AG08395 (cell line): ENCODE measurements at places on chromosomes 4 and X.

- DNase-seq: no peak
These were observed 20.6 kb upstream of the SUPT20HL2 start for GRCh38 chrX:24334461-24334860.

- DNase-seq: no peak
These were observed 5.6 kb downstream of the PPARGC1A start for GRCh38 chr4:23884261-23884660.

GRCh38 chrX:7435822-7436221 is 287.9 kb upstream of the PUDP start:
- no peak for DNase-seq

GRCh38 chr4:169993531-169993930 is 32.7 kb downstream of the MFAP3L start:
- no peak for DNase-seq

- DNase-seq: peak; percentile 61
These were observed 980 bp upstream of the GIMD1 start for GRCh38 chr4:106369456-106370060.

DNA sequence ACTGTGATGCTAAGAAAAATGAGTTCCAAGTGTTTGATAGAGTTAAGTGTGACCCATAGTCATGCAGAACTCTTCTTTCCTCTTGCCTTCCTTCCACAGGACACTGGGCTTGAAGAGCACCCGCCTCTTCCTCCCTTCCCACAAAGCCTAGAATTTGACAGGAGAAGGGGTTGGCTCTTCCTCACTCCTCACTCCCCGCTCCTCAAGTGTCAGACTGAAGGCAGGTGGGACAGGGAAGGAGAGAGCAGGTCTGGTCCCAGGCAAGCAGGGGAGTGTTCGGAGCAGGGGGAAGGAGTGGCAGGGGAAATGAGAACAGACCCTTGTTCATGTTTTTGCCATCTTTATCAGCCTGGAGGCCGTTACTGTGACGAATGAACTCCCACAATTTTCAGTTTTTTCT is 10.7 kb downstream of the MAGED2 start:
- DNase-seq: no peak

- DNase-seq: no peak
These were observed 46.9 kb upstream of the ATP8A1 start for GRCh38 chr4:42703813-42704212.

DNA sequence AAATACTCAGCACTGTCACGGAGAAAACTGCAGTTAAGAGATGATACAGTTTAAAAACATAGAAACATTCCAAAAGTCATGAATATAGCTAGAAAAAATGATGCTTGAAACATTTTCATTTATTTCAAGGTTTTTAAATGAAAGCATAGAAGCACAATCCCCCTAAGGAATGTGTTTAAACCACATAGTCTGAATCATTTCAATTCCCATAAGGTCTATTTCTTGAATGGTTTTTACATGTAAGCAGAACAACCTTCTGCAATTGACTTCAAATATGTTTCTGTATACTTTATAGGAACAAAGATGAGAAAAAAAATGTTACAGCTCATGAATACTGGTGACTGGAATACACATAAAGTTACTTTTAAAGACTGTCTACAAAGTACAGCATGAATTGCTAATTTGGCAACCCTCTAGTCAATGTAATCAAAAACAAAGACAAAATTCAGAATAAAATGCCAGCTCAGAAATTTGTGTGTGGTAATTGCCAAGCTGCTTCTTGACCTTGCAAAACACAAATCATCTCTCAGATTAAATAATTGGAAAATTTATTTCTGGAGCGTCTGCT is 886.4 kb upstream of the ADGRL3 start:
- DNase-seq: no peak

DNA sequence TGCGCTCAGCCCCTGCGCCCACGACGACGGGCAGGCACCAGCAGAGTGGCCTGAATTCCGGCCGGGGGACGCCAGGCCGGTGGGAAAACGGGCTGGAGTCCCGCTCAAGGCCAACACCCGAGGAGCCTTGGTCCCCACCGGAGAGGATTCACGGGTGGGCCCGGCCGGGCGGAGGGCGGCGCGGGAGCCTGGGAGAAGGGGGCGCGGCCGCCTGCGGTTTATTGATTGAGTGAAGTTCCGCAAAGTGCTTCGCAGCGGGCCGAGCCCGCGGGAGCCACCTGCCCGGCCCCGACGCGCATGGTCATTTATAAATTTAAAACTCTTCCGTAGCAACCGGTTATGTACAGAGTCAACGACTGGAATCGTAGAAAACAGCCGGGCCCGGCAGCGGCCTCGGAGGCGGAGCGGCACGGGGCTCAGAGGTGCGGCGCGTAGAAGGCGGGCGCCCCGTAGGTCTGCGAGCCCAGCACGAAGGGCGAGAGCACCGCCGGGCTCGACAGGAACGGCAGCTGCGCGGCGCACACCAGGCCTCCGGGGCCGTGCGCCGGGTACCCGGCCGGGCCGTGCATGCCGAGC is 3.6 kb downstream of the NKX1-1 start:
- DNase-seq: no peak

DNA sequence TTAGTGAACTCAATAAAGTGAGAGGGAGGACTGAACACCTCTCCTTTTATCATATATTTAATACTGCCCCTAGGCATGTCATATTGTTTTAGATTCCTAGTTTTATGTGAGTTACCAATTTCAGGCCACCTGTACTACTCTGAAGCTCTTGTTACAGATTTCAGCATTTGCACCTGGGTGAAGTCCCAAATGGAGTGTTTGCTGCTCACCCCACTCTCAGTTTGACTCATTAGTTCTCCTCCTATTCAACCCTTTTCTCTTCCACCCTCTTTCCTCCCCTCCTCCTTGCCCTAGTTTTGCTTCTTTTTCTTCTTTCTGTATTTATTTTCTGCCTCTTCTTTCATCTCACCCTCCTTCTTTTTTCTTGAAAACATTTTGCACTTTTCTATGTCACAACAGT is 1852.2 kb upstream of the IGFBP7 start:
- no peak for DNase-seq

DNA sequence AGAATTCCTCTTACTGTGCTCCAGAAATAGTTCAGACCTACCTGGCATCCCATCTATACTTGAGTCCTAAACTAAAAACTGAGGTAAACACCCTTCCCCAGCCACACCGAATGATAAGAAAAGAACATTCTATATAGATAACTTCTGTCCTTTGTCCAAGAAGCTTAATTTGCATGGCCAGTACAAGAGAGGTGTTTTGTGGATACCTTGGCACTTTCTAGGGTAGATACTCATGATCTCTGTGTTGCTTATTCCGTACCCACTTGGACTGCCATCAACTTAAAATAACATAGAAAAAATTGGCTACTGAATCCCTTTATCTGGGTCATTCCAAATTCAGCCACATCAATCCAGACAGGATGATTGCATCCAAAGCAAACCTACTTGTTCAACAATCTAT is 1050.4 kb downstream of the STIM2 start:
- no peak for DNase-seq

GRCh38 chrX:109782994-109783700 is 50.1 kb upstream of the ACSL4 start:
- no peak for DNase-seq

GRCh38 chr4:118947095-118947494 is 58.4 kb downstream of the SYNPO2 start:
- DNase-seq: no peak

GRCh38 chr4:4456816-4457578 is 70.1 kb downstream of the NSG1 start:
- DNase-seq: no peak

GRCh38 chr4:109576462-109576861 is 16.4 kb downstream of the MCUB start:
- no peak for DNase-seq

DNA sequence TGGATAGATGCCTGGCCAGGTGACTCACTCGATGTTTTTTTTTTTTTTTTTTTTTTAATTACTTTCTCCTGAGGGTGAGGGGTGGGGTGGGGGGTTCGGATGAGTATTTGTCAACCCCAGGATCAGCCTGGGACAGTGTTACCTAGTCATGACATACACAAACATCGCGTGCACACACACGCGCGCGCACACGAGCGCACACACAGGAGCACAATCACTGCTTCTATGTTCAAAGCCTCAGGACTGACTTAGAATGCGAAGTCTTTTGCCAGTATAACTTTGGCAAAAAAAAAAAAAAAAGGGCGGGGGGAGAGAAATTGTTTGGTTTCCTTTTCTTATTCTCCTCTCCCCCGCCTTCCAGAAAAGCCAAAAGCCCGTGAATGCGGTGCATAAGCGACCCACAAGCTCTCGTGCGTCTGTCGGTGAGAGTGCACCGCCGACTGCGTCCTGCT is 115.0 kb upstream of the TEX13C start:
- no peak for DNase-seq

GRCh38 chr4:60500810-60501209 is 699.3 kb upstream of the ADGRL3 start:
- no peak for DNase-seq

DNA sequence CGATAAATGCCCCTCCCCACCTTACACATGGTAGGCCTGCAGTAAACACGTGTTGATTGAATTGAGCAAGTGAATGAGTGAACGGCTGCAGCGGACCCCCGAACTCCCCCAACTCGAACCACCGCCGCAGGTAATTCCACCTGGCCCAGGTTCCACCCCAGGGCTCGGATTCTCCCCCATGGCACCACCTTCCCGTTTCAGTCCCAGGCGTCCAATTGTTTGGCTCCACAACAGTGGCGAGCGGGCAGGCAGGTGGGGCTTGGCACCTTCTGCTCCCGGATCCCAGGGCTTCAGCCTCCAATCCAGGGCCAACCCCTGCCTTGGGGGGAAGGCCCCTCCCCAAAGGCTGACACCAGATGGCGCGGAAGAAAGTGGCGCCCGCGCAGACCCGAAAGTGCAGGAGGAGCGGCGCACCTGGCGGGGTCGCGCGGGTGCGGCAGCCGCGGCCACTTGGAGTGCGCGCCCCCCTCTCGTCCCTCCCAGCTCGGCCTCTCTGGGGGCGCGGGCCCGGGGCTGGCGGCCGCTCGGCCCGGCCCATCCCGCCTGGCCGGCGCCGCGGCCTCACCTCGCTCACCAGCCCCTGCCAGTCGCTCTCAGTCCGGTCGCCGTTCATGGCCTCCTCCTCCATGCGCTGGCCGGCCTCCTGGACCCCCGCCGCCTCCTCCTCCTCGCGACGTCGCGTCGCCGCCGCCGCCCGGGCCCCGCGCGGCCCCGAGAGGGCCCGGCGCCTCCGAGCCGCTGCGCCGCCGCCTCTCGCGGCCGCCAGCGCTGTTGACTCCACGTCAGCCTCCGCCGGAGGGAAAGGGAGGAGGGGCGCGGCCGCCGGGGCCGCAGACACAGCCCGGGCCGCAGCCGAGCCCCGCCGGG is at the start of gene CCDC149:
TSS of gene CCDC149 (minus strand) at position 791 of the 867 bp plus-strand sequence. CDS start at position 613, 178 bp downstream.
- peak; percentile 79 for DNase-seq

- no peak for DNase-seq
These were observed 87.5 kb downstream of the CNOT6L start for GRCh38 chr4:77731656-77732055.

GRCh38 chrX:133330956-133331355 is 84.3 kb downstream of the GPC4 start:
- no peak for DNase-seq

DNA sequence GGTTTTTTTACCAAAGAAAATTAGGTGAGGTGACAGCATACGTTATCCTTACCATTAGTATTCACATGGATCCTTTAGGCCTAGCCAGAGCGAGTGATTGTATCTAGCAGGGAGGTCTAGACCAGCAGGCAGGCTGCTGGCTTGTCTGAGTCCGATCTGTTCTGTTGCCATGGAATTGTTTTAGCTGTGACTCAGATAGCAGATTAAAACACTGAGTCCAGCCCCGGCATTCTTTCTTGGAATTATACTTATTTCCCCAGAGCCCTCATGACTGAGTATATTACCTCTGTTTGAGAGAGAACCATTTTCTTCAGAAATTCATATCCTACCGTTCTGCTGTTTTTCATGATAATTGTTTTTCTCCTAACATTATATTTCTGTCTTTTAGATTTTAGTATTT is 37.4 kb downstream of the OCRL start:
- DNase-seq: peak; percentile 81

GRCh38 chr4:130110189-130110588 is 1014.2 kb downstream of the C4orf33 start:
- no peak for DNase-seq

GRCh38 chr4:177356206-177356605 is 46.5 kb downstream of the NEIL3 start:
- DNase-seq: no peak

- no peak for DNase-seq
These were observed 2170.2 kb downstream of the PCDH7 start for GRCh38 chr4:32890398-32890797.

- DNase-seq: no peak
These were observed 7.9 kb downstream of the OGT start for GRCh38 chrX:71540801-71541200.

DNA sequence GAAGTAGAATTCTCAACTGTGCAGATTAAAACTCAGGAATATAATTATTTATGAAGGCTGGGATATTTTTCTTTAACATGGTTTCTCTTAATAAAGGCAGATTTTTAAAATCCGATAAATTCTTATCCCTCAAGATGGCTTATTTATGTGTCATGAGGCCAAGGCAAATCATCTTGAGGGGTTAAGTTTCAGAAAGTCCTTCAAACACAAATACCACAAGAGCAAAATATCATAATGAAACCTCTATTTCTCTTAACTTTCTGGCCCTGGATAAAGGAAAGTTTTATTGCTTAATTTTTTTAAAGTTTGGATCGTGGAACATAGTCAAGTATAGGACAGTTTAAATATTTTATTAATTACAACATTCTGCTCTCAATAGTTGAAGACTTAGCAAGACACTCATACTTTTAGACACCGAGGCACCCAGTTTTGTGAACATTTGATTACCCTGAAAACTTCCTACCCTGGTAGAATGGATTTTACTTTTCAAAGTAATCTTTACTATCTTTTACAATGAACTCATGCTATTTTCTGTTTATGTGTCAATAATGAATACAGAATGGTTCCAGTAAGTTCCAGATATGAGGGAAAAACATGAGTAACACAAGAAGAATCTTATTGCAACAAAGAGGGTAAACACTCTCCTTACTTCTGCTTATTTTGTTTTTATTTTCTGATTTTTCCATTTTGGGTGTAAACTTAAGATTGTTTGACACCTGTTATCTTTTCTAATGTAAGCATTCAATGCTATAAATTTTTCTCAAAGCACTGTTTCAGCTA is 200.7 kb upstream of the IL15 start:
- peak; percentile 29 for DNase-seq

GRCh38 chr4:70778888-70779422 is 57.2 kb downstream of the RUFY3 start:
- DNase-seq: no peak

DNA sequence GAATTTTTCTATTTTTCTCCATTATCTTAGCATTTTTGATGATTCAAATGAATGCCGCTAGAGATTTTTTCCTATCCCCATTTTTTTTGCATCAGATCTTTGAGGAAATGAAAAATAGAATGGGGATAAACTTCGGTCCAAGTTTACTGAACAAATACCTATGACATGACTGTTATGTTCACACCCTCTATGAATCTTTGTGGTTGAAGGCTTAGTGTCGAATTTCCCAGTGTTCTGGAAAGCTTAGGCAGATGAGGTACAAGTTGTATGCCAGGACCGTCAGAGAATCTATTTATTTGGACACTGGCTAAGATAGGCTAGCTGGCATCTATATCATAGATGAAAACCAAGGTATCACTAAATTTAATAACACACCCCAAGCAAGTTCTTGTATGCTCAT is 123.4 kb downstream of the SPCS3 start:
- peak; percentile 79 for DNase-seq
